ENCODE measurements at places on chromosomes 16 and 17. TPM values are rescaled to one million over a fixed set of nuclear protein-coding genes. Genes with fewer than 3 reads are reported as not detected.

GUCY2D gene
- not detected for total RNA-seq

DNA sequence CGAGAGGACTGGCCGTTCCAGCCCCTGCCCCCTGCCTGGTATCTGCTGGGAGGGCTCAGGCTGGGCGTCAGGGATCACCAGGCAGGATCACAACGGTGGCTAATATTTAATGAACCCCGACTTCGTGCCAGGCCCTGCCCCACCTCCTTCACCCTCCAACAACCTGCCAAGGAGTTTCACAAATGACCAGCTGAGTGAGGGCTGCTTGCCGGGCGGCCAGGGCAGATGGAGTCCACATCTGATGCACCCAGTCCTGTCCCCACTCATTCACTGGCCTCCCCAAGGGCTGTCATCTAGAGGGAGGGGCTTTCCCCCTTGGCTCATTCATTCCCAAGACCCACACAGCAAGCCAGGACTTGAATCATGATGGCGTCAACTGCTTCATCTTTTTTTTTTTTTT, 17.5 kb downstream of the UBALD1 start:
- no peak overlapping the region for H3K27ac ChIP-seq
- H3K4me3 ChIP-seq, result no peak overlapping the region
- H3K27me3 ChIP-seq, result no peaks in the 10 kb centered on the region
- DNase-seq, result no peak
- H3K4me1 ChIP-seq, result no peaks in the 10 kb centered on the region

DNA sequence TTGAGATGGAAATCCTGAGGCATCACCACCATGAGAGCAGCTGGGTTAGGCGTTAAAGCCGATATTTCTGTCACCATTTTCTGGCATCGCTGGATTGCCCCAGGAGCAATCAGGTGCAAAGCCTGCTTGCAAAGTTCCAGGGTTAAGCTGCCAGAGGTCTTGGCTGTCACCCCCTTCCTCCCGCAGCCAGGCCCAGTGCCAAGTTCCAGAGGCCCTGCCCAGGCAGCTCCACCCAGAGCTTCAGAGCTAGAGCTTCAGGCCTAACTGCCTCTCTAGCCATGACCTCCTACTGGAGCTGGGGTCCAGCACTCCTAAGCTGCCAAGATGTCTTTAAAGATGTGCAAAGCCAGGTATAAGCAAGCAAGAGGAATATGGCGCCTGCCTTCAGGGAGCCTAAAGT, 8.8 kb upstream of the TMEM238L start:
- no peaks in the 10 kb centered on the region for H3K27me3 ChIP-seq
- no peak overlapping the region for H3K4me3 ChIP-seq
- no peaks in the 10 kb centered on the region for H3K4me1 ChIP-seq
- H3K27ac ChIP-seq, result no peak overlapping the region
- DNase-seq, result no peak
- H3K36me3 ChIP-seq, result no peaks in the 10 kb centered on the region

GRCh38 chr17:80647746-80648145, 103.1 kb downstream of the RPTOR start:
- peak overlapping the region; percentile 68 for H3K27ac ChIP-seq
- peaks cover 67% of the 10 kb centered on the region for H3K36me3 ChIP-seq
- no peaks in the 10 kb centered on the region for H3K27me3 ChIP-seq
- DNase-seq, result peak; percentile 26
- no peak overlapping the region for H3K4me3 ChIP-seq

All from activated CD8-positive, alpha-beta T cell treated with anti-CD3 and anti-CD28 coated beads for 36 hours (primary cell).